ENCODE measurements at places on chromosomes 1 and 21.

DNA sequence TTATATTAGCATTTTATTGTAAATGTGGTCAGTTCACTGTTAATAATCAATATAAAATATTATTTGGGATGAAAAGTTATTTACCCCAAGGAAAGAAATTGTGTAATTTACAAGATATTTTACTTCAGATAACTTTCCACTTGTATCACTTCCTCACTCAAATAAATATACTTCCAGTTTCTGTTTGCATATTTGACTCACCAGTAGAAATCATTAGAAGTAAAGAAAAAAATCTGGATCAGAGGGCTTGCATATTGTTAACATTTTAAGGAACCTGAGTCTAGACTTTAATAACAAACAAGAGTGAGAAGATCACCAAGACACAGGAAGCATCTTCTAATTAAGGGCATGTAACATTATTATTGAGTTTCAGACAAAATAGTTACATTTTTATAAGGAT lies 347 bp upstream of the KRTAP20-4 start:
- DNase-seq, result no peak

DNA sequence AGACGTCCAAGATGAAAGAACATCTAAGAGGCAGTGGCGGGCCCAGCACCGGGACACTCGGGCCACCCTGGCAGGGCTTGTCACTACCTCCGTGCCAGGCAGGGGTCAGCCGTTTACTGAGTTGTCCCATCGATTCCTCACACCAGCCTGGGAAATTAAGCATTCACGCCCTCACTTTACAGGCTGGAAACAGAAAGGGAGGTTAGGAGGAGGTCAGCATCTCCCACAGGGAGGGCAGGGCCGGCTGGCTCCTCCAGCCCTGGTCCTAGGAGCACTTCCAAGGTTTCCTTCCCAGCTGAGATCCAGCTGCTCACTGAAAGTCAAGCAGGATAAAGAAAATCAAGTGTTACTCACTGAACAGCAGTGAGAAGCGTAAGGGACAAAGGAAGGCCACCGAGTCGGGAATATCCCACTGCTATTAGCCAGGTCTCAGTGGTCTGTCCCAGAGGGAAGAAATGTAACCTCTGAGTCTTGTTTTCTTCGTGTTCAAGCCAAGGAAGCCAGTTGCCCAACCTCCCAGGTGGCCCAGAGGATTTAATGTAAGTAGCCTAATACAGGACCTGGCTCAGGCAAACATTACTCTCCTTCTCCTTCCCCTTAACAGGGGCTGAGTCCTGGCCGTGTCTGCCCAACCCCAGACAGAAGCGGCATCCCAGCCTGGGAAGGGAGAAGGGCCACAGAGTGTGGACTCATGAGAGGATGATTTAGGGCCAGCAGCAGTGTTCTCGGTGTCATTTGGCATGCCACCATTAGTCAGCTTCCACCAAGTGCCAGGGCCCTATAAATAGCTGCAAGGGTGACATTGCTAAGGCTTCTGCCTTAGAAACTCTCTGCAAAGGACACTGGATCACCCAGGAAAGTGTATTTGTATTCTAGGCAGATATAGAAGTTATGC lies 203.1 kb upstream of the GALNT2 start:
- no peak for DNase-seq

DNA sequence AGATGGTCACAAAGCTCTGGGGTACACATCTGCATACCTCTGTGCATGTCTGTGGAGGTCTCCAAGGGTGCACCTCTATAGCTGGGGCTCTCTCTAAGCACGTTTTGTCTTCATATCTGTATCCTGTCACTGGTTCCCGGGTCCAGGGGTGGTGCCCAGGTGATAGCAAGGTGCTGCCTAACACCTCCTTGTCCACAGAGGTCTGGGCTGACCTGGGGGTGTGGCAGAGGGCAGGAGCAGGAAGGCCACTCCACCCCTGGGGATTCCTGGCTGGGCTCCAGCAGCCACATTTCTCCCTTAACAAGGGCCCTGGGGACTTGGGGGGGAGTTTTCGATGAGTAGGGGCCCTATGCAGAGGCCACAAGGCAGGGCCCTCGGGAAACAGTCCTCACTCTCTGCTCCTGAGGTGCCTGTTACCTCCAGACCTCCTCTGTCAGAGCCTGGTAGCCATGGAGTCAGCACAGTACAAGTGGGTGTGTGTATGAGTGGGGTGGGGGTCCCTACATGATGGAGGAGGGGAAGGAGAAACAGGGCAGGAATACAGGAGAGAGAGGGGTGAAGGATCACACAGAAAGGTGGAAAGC lies 7.0 kb upstream of the CDCP2 start:
- no peak for DNase-seq

DNA sequence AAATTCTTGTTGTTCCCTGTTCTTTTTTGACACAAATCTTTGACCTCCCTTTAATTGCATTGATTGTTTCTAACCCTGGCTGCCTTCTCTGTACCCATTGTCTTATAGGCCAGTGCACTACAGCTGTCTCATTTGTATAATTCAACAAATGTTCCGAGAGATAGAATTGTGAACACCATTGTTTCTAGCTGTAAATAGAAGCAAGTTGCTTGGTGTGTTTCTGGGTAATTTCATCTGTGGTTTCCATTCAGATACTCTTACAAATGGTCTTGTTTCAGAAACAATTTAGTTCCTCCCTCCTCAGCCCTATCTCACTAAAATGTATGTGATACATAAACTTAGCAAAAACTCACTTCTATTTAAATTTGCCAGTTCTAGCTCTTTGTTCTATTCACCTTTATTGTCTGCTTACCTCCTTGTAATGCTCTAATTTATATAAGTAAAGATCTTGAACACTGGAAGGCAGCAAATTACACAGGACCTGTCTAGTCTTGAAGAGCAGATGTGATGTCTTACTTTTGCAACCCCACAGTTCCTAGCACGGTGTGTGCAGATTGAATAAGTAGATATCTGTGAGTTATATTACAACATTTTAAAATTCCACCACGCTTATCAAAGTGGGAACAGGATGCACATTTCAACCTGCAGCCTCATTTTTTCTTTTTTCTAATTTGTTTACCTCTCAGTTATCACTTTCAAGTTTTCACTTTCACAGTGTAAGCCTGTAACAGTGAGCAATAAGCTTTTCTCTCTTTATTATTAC lies 515.6 kb upstream of the ZP4 start:
- DNase-seq, result no peak

DNA sequence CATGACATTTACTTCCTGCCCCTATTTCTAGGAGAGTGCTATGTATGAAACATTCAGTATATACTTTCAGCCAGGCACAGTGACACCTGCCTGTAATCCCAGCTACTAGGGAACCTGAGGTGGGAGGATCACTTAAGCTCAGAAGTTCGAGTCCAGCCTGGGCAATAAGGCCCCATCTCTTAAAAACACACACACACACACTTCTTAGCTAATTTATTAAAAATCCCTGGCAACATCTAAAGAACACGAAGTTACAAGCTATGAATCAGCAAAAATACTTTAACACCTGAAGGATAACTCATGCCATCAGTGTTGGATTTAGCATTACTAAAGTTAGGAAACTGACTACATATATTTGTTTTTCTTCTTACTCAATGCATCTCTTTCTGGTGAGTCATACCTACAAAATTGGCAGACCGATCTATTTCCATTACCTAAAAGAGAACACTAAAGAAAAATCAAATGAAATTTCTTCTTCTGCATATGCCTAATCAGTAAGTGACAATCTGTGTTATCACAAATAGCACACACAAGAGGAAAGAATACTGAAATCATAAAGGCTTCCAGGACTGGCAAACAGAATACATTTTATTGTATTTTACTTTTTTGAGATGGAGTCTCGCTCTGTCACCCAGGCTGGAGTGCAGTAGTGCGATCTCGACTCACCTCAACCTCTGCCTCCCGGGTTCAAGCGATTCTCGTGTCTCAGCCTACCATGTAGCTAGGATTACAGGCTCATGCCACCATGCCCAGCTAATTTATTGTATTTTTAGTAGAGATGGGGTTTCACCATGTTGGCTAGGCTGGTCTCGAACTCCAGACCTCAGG lies 41.4 kb downstream of the RNF115 start:
- no peak for DNase-seq

DNA sequence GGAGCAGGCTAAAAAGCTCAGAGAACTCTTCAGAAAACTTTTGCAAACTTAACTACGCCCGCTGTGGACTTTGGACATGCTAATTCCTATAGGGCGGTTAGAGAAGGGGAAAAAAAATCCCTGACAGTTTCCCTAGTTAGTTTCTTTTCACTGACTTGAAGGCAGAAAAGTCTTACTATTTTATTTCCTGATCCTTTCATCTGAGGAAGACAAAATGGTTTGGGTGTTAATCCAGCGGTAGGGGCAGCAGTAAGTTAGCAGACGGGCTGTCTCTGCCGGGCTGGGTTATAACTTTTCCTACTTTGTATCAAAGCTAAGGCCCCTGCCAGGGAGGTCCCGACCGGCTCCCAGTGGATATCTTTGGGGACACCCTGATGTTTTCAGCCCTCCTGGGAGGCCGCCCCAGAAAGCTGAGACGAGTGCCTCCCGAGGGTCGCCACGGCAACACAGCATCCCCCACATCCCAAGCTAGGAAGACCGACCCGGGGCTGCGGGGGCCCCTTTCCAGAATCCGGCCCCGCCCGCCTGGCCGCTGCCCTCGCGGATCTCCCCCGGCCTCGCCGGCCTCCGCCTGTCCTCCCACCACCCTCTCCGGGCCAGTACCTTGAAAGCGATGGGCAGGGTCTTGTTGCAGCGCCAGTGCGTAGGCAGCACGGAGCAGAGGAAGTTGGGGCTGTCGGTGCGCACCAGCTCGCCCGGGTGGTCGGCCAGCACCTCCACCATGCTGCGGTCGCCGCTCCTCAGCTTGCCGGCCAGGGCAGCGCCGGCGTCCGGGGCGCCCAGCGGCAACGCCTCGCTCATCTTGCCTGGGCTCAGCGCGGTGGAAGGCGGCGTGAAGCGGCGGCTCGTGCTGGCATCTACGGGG lies 162.6 kb downstream of the RUNX1 start:
- no peak for DNase-seq

- no peak for DNase-seq
Measured at GRCh38 chr1:156439036-156439776, 61.4 kb downstream of the MEF2D start.

- DNase-seq, result no peak
Measured at GRCh38 chr1:57897581-57897980, 473.7 kb upstream of the DAB1 start.

GRCh38 chr21:46080171-46081021 lies 17.5 kb upstream of the COL6A2 start:
- no peak for DNase-seq

GRCh38 chr1:51910221-51911000 lies 31.9 kb upstream of the NRDC start:
- no peak for DNase-seq

Measured in NCI-H2081 treated with DMSO at 0.1 percent for 48 hours (cell line).